Metanephros (tissue), 2 donors: ENCODE measurements at places on chromosomes 12 and 14. TPM values are rescaled to one million over a fixed set of nuclear protein-coding genes. Genes with fewer than 3 reads are reported as not detected.

SLC6A15 gene
- total RNA-seq: 0.58 TPM

TMEM30B gene
- total RNA-seq: 14.3 TPM

AQP5 gene
- 3.3 TPM for total RNA-seq

GCN1 gene
- 101 TPM for total RNA-seq

DCN gene
- total RNA-seq: 388 TPM

KRT1 gene
- 2.2 TPM for total RNA-seq

ARHGAP9 gene
- 10.7 TPM for total RNA-seq

ACTR6 gene
- total RNA-seq: 23.8 TPM

BEST3 gene
- 14.2 TPM for total RNA-seq

BCL7A gene
- 32.7 TPM for total RNA-seq

DDX51 gene
- total RNA-seq: 15.7 TPM

TTC5 gene
- 20.5 TPM for total RNA-seq

ANKRD33 gene
- total RNA-seq: 0.64 TPM

OR10AD1 gene
- total RNA-seq: not detected

RHEBL1 gene
- total RNA-seq: 1.3 TPM

C14orf39 gene
- total RNA-seq: 0.18 TPM

PTPRR gene
- total RNA-seq: 0.64 TPM

GLT1D1 gene
- total RNA-seq: 1.8 TPM
